Eye (tissue), 1 donor: ENCODE measurements at places on chromosomes 1 and 21.
A peak's percentile ranks its signal among the peaks of the same experiment; 100 is the strongest.

DNA sequence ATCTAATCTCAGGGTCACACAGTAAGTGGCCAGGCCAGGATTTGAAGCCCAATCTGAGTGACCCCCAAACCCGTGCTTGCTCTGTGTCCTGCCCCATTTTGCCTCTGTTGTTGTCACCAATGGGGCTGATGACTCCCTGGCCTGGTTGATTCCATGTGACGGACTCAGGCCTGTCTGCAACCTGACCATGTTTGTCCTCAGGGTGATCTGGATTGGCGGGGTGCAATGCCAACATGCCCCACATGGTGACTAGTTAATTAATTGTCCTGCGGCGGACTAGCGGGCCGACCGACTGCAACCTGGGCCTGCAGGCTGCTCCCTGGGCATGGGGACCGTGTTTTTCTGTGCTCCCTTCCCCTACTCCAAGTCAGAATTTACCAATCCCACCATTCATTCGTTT lies 256.3 kb downstream of the MATN1 start:
- no peak for DNase-seq

DNA sequence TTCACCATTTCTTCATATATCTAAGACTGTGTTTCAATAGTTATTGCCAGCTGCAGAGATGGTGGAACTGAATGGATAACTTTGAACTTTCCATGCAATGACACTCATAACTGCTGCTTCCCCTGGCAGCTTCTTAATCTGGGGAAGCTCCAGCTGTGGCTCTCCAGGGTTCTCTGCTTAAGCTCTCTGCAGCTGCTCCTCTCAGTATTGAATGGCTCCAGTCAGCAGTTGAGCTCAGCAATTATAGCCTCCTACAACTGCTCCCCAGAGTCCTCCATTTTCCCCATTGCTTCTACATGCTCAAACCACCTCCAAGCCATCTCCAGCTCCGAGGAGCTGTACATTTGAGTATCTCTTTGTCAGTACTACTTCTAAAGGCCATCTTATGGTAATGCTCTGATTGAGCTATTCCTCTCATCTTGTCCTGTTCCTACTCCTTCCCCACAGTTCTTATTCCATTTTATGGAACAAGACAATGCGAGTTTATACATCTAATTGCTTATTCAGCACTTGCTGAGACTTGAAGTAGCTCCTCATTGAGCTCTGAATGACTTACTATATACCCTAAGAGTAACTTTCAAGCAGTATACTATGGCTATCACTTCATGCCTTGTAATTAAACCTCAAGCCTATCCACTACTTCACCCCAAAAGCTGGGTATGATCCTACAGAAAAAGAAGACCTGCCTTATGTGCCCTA lies 362.4 kb downstream of the NEGR1 start:
- peak; percentile 10 for DNase-seq

DNA sequence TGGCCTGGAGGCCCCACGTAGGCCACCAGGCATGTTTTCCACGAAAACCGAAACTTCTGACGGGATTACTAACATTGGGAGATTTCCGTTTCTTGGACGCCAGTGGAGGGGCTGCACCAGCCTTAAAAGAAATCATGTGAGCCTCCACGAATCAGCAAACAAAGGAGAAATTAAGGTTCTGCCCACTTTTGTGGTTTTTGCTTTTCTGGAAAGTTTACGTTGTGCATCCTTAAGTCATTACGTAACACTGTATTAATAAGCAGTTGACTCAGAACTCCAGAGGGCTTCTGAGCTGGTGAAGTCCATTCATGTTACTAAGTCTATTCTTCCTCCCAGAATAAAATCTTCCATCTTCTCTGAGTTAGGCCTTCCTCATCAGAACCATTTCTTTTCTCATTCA lies 168.5 kb downstream of the PSMG1 start:
- no peak for DNase-seq

GRCh38 chr1:37878071-37878470 lies 18.7 kb upstream of the MTF1 start:
- DNase-seq, result no peak

- no peak for DNase-seq
Observed at GRCh38 chr21:26840201-26840600, 5.0 kb downstream of the ADAMTS1 start.

DNA sequence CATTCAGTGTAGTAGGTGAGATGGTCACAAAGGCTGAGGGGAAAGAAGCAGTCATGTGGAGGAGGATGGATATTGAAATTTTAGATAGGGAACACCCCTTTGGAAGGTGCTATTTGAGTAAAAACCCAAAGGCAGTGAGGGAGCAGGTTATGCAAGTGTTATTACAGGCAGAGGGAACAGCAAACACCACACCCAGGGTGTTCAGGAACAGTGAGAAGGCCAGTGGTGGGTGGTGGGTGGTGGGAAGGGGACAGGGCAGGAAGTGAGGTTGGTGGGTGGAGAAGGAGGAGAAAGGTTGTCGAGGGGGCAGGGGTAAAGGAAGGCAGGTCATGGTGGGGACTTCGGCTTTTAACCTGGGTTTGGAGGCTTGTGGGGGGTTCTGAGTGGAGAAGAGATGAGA lies 39.2 kb upstream of the SCMH1 start:
- no peak for DNase-seq

GRCh38 chr1:76802094-76802493 lies 65.2 kb upstream of the ST6GALNAC5 start:
- peak; percentile 48 for DNase-seq

DNA sequence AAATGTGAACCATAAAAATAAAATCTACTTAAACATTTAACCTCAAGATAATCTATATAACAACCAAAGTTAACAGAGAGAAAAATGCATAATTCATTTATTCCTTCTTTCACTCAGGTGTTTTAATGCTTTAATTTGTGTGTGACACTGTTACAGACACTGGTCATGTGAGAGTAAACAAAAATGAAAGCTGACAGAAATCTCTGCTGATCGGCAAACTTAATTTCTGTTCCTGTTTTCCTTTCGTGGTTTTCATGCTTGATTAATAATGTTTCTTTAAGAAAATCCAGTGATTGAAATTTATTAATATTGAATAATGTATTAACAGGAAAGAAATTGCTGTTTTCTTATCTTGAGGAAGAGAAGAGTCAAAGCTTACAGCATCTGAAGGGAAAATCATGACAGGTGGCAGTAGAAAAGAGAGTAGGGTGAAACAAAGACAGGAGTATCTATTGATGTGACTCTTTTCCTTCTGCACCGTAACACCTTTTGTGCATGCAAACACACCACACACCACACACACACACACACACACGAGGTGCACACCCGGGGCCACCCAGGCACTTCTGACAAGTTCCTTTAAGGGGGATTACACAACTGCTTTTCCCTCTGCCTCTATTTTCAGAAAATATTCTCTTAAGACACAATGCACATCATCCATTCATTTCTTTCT lies 1.6 kb downstream of the OR2AK2 start:
- DNase-seq, result no peak

- no peak for DNase-seq
Observed at GRCh38 chr1:54111624-54112023, 41.2 kb downstream of the CDCP2 start.

- DNase-seq, result peak; percentile 64
Observed at GRCh38 chr1:197614916-197615692, 160.2 kb downstream of the DENND1B start.

- no peak for DNase-seq
Observed at GRCh38 chr1:212459656-212460055, 26.9 kb downstream of the NENF start.

DNA sequence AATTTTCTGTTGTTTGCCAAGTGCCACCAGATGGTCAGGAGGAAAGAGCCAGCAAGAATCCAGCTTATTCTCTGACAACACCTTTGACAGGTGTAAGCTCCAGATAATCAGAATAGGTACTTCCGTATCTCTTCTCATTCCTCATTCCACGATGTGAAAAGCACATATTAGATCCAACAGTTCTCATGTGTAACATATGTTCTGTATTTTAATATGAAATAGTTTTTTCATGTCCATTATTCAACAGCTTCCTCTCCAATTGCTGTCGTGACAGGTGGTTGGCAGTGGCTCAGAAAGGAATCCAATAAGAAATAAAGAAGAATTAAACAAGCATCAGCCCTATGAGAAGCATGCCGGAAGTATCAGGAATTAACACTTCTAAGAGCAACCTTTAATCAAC lies 1624.7 kb downstream of the MRPL39 start:
- no peak for DNase-seq

GRCh38 chr21:42302076-42302650 lies 13.0 kb downstream of the TFF3 start:
- no peak for DNase-seq

DNA sequence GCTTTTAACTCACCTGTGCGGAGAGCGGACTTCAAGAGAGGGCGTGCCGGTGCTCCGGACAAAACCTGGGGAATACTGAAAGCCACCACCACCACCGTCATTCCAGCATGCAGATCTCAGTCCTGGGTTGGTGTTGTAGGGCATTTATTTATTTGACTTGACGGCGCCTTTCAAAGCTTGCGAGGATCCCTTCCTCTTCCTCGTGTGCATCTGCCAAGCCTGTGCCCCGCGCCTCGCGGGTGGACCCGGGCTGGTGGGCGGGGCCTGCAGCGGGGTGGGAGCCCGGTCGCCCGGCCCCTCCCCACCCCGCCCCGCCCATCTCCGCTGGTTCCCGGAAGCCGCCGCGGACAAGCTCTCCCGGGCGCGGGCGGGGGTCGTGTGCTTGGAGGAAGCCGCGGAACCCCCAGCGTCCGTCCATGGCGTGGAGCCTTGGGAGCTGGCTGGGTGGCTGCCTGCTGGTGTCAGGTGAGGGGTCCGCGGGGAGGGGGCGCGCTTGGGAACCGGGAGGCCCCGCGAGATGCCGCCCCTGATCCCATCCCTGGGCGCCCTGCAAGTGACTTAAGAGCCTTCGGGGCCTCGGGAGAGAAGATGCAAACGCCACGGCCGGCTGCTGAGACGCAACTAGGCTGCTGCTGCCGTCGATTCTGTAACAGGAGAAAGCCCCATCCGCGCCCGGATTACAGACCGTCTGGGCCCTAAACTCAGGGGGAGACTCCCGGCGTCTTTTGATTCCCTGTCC lies at the start of gene IL10RB:
Gene IL10RB (plus strand): TSS at position 318 of the 739 bp plus-strand sequence. CDS start 99 bp downstream, at position 417.
- DNase-seq, result peak; percentile 88

DNA sequence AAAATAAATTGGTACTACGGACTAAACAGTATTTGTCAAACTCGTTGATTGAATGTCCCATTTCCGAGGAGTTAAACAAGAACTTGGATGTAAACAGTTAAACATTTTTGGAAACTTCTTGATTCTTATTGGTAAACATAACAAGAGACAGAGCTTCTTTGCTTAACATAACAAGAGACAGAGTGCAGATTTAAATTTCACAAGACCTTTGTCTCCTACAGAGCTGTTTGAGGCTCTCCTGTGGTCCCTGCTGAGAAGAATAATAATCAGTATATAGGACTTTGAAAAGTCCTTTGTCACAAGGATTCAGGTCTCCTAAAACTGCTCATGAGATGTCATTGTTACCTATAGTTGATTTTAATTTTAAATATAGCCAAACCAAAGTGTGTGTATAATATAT lies 170.6 kb upstream of the C21orf91 start:
- no peak for DNase-seq

GRCh38 chr1:35807614-35808449 lies at the start of gene AGO4:
TSS of gene AGO4 (plus strand) at chr1:35808016. CDS start at chr1:35808417, 401 bp downstream.
- DNase-seq, result peak; percentile 87

DNA sequence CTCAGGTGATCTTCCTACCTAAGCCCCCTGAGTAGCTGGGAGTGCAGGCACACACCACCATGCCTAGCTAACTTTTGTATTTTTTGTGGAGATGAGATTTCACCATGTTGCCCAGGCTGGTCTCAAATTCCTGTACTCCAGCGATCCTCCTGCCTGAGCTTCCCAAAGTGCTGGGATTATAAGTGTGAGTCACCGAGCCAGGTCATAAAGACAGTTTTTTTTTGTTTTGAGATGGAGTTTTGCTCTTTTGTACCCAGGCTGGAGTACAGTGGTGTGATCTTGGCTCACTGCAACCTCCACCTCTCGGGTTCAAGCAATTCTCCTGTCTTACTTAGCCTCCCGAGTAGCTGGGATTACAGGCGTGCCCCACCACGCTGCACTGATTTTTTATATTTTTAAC lies 42.1 kb downstream of the KIF1B start:
- no peak for DNase-seq

DNA sequence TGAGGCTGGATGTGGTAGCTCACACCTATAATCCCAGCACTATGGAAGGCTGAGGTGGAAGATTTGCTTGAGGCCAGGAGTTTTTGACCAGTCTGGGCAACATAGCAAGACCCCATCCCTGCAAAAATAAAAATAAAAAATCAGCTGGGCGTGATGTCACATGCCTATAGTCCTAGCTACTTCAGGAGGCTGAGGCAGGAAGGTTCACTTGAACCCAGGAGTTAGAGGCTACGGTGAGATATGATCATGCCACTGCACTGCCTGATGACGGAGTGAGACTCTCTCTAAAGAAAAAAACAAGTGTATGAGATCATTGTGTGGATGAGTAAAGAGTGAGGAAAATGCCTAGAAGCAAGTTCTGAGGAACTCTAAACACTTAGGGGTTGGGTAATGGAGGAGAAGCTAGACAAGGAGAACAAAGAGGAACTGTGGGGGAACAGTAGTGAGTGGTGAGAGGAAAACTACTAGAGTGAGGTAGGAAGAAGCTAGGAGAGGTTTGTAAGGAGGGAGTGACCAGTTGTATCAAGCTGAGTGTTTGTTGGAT lies 17.0 kb downstream of the CLIC4 start:
- no peak for DNase-seq

DNA sequence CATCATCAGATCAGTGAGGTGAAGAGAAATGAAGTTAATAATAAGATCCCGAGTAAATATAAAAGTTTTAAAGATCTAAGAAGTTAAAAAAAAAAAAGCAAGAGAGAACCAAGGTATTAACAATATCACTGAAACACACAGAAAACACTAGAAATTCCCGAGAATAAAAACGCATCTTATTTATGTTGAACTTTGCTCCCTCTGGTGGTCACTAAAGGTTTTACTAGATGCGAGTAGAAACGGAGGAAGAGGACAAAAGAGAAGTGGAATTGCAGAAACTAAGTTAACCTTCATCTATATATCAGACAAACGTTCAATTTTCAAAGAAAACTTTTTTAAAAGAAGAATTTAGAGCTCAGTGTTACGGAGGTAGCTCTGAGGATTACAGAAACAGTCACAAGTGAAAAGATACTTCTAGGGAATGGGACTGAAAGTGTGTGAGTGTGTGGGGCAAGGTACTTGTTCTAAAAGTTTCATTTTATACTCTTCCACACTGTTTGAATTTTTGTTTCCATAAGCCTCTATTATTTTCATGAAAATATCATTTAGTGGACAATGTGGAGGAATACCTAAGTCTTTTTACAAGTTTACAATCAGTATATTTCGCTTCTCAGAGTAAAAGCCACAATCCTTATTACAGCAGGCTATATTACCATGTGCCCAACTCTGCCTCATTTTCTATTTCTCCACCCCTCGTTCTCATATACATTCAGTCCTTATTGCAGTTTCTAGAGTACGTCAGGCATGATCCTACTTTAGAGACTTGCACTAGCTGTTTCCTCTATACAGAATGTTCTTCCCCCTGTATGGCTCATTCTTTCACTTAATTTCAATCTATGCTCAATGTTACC lies 19.7 kb downstream of the ACBD6 start:
- DNase-seq, result peak; percentile 80

GRCh38 chr1:26459573-26460031 lies 12.6 kb upstream of the HMGN2 start:
- no peak for DNase-seq

GRCh38 chr1:215710036-215710898 lies 143.2 kb downstream of the KCTD3 start:
- DNase-seq, result peak; percentile 54
